ENCODE measurements at places on chromosomes 16 and 17.

GRCh38 chr16:27111486-27111885, 44.8 kb downstream of the C16orf82 start:
- no peak for DNase-seq

DNA sequence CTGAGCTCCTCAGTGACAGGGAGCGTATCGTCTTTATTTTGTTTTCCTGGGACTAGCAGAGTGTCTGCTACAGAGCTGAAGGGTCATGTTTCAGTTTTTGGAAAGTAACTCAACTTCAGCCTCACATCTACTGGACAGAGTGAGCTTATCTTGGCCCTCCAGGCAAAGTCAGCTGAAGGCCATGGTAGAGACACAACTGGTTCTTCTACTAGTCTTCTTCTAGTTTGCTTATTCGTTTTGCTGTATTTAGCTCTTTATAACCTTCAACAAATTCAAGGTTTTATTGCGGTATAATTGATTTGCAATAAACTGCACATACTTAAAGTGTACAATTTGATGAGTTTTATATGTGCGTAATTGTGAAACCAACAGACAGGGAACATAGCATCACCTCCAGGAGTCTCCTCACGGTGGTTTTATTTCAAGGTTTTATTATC, 6.1 kb upstream of the PRKCA start:
- DNase-seq = no peak

GRCh38 chr17:42009170-42009569, 8.1 kb downstream of the DNAJC7 start:
- no peak for DNase-seq

- no peak for DNase-seq
Observed at GRCh38 chr17:21523497-21524210, 147.5 kb downstream of the KCNJ12 start.

GRCh38 chr16:88301431-88301830, 81.3 kb upstream of the ZNF469 start:
- no peak for DNase-seq

DNA sequence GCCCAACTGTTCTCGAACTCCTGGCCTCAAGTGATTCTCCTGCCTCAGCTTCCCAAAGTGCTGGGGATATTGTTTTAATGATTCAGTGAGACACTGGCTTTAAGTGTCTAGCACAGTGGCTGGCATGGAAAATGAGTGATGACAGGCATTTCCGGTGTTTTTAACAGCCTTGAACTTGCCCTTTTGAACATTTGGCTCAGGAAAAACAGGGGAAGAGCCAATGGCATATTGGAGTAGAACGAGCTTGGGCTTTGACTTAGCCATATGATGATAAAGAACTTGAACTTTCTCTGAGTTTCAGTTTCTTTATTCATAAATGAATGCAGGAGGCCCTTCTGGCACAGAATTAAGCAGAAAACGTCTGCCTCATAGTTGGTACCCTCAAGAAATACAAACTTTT, 145.0 kb upstream of the HS3ST4 start:
- no peak for DNase-seq

- DNase-seq = no peak
Observed at GRCh38 chr16:11689031-11689840, 21.0 kb downstream of the SNN start.

GRCh38 chr16:18048853-18049546, 287.5 kb downstream of the NPIPA8 start:
- no peak for DNase-seq

GRCh38 chr17:12815642-12816141, 26.4 kb downstream of the ARHGAP44 start:
- DNase-seq = no peak

GRCh38 chr16:27386674-27387073, 15.3 kb upstream of the IL21R start:
- DNase-seq = no peak

GRCh38 chr16:28149011-28149888, 62.5 kb downstream of the XPO6 start:
- no peak for DNase-seq

DNA sequence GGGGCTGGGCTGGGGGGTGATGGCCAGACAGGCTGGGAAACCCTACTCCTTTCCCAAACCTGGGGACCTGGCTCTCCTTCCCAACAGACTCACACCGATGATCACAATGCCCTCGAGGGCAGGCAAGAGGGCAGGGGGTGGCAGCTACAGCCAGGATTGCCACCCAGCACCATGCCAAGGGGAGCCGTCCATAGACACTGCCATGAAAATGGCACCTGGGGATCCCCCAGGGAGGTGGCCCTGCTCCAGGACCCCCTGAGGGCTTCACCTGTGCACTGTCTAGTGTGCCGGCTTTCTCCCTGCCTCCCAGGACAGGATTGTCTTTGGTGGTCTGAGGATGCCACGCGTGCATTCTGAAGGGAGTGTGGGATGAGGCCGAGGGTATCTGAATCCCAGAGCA, 24.6 kb downstream of the RPH3AL start:
- DNase-seq = no peak

- no peak for DNase-seq
Observed at GRCh38 chr17:50518384-50519023, 10.3 kb downstream of the MYCBPAP start.

GRCh38 chr16:69407702-69408323, 16.6 kb upstream of the CYB5B start:
- DNase-seq = no peak

- no peak for DNase-seq
Observed at GRCh38 chr16:19784183-19784736, 66.2 kb downstream of the IQCK start.

DNA sequence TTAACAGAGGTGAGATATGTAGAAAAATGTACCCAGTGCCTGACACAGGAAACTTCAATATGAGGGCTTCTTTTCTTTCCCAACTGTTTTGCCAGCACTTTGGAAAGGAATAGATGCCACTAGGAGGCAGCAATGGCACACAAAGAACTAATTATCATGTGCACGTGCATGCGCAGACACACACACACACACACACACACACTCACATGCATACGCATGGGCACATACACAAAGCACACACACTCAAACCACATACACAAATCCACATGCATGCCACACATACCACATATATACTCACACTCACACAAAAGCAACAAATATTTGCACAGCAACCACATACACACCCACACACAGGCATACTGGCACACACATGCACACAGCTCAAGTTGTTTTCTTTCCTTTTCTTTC, 8.8 kb upstream of the CEP112 start:
- no peak for DNase-seq

- DNase-seq = no peak
Observed at GRCh38 chr17:3903881-3904290, 11.0 kb upstream of the CAMKK1 start.

- no peak for DNase-seq
Observed at GRCh38 chr16:12188061-12188934, 211.8 kb downstream of the SNX29 start.

- no peak for DNase-seq
Observed at GRCh38 chr17:2412561-2413021, 11.7 kb upstream of the MNT start.

DNA sequence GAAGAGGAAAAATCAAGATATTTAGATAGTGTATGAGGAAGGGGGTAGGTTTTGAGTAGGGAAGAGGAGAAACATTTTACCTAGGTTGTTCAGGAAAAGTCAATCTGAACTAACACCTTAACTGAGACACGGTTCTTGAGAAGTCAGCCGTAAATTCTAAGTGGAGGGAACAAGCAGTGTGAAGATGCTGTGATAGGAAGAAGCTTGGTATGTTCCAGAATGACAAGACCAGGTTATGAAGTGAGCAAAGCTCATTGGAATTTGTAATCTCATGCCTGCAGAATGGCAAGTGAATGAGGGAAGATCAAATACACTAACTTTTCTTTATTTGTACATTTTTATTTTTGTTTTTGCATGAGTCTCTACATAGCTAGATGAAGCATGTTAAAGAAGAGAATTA, 307.6 kb downstream of the ZFHX3 start:
- no peak for DNase-seq

DNA sequence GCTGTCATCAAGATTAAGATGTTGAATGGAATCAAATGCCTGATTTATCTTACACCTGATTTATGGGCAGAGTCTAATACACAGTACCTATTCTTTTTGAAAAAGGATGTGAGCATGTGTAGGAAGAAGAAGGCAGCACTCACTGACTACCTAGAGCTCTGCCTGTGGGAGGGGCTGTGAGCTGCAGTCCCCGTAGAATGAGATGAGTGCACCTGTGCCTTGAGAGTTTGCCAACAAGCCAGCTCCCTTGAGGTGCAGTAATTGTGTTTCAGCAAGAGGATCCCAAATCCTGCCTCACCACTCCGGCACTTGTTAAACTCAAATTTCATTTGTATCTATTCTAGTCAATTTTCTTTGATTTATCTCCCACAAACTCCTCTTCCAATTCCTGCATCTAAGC, 46.0 kb downstream of the CDH11 start:
- no peak for DNase-seq

- peak; percentile 32 for DNase-seq
Observed at GRCh38 chr17:49817993-49818392, 29.5 kb downstream of the KAT7 start.

DNA sequence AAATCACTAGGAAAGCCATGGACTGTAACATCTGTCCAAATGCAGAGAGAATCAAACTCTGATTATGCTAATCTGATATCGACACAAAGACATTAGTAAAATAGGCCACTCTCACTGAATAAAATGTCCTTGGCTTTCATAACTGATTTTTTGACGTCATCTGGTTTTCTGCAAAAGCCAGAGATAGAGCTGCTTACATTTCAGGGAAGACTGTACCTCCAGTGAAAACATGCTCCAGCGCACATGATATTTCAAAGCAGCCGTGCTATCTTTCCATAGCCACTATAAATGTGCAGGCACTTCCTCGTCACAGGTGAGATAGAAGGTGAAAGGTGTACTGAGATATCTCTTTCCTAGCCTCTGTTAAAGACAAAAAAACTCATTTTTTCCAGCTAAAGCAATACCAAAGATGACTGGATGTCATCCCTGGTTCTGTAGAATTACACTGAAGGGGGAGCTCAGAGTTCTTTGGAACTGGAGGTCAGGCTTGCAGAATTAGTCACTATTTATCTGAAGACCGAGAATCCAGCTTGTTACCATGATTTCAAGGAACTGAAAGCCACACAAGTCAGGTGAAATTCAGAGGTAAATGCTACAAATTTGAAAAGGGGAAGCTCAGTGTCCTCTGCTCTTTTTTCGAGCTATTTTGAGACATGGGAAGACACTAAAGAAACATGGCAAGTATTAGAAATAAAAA, 249.5 kb downstream of the CA10 start:
- no peak for DNase-seq

- DNase-seq = no peak
Observed at GRCh38 chr16:1870365-1871082, 1.4 kb downstream of the MEIOB start.

Measured in effector CD8-positive, alpha-beta T cell (primary cell).